ACHN (cell line): ENCODE measurements at places on chromosomes 1 and 21.

- DNase-seq = no peak
These were observed 54.2 kb downstream of the VANGL2 start for GRCh38 chr1:160454371-160455152.

- DNase-seq = peak; percentile 72
These were observed 15.6 kb upstream of the ZMYM6 start for GRCh38 chr1:35047188-35047858.

DNA sequence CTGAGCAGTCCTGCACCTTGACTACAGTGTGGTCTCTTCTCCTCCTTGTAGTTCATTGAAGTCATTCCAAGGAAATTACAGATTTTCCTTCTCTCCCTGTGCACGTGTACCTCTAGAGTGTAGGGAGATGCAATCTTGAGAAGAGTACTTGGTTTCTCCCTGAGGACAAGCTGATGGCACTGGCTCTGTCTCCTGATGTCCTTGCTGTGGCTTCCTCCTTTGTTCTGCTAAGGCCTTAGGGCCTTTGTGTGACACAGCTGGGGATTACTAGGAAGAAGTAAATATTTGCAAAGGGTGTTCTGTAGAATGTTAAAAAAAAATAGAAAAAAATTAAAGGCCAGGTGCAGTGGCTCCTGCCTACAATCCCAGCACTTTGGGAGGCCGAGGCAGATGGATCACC, 66.2 kb upstream of the APOBEC4 start:
- no peak for DNase-seq

DNA sequence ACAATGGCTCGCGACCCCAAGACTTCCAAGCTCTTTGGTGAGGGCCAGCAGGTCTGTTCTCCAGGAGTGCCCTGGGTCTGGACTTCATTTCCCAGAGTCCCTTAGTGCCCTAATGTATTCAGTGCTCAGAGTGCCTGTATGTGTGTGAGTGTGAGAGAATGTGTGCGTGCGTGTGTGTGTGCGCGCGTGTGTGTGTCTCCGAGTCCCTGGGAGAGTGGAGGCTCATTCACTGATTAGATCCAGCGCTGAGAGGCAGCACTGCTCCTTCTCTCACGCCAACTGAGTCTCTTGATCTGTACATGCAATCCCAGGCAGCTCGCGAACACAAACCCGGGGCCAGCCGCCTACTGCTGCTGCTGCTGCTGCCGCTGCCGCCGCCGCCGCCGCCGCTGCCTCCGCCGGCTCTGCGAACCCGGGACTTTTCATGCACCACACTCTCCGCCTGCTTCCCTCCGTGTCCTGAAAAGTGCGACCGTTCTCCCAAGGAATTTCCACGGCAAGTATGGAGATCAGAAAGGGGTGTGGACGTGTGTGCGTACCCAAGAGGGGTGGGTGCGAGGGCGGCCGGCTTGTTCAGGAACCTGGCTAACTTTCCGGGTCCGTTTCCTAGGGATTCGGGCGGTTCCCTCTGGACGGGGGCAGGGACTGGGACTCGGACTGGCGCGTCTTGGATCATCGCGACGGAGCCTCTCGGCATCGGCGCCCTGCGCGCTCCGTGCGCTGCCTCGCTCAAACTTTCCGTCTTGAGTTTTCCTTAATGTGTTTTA, at the start of gene RNF220:
RNF220 (plus strand) TSS at position 225 of the 767 bp plus-strand sequence.
- DNase-seq = peak; percentile 51

GRCh38 chr1:119298687-119299303, 69.8 kb upstream of the HAO2 start:
- no peak for DNase-seq

DNA sequence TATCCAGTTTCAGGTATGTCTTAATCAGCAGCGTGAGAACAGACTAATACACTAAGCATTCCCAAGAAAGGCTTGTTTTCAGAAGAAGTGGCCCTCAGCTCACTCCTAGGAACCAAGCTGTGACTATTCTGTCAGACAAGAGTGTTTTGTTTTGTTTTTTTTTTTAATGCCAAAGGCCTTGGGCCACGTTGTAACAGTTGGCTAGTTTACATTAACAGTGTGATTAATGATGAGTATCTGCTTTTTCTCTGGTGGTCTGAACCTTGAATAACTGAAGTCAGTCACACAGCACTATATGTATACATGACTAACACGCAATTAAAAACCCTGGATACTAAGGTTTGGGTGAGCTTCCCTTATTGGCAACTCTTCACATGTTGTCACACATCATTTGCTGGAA, 21.9 kb downstream of the DPYD start:
- no peak for DNase-seq

DNA sequence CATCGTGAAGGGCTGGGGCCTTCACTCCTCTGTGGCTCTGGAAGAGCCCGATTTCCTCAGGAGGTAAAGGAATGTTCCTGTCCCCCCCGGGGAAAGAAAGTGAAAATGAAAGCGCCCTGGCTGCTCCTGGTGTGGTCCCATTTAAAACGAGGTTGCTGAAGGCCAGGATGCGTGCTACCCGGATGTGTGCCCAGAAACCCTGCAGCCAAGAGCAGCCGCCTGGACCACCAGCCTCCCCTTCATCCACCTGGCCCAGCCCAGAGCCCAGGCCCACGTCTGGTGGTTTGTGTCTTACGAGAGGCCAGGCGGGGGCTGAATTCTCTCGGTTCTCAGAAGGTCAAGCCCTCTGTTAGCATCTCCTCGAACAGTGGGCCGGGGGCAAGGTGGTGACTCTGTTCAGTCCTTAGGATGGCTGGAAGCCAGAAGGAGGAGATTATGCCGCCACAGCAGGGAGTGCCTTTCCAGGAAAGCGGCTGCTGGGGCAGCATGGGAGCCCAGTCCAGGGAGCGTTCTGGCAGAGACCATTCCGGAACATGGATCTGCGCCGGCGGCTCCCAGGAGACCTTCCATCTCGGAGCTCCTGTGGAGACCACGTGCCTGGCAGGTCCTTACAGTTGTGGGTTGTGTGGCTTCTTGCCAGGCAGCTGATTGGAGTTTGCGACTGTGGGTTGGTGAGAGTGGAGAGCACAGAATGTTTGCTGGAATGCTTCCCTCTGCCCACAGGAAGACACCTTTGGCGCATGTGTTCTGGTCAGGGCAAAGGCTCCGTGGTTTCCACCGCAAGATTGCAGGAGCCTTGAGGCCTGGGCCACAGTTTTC, 1.4 kb downstream of the GUK1 start:
- peak; percentile 80 for DNase-seq

- peak; percentile 70 for DNase-seq
These were observed at the start of gene ZNF436 for GRCh38 chr1:23369335-23370013. Gene ZNF436, minus strand, starts transcription at chr1:23369836. Its CDS starts 1,831 bp downstream, at chr1:23368005.

DNA sequence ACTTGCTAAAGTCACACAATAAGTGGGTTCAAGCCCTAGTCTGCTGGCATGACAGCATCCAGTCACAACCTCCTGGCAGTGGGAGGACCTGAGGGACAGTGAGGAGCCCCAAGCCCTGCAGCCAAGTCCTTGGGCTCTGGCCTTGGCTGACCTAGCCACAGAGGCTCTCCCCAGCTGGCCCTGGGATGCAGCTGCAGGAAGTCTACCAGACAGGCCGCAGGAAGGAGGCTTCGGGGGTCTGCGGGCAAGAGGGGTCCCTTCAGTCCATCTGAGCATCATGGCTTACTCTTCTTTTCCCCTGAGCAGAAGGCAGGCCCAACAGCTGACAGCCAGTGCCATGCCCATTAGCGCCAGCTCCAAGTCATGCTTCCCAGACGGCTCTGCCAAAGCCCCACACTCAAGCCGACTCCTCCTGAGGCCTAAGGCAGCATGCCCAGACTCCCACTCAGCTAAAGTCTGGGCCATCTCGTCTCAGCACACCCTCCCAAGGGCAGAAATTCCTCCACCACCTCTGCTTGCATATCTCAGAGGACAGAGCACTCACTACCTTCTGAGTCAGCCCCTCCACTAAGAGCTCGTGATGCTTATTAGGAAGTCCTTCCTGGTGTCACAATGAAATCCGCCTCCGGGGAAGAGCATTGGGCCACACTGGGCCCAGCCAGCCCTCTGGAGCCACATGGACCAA, 20.1 kb downstream of the SLC1A7 start:
- no peak for DNase-seq

DNA sequence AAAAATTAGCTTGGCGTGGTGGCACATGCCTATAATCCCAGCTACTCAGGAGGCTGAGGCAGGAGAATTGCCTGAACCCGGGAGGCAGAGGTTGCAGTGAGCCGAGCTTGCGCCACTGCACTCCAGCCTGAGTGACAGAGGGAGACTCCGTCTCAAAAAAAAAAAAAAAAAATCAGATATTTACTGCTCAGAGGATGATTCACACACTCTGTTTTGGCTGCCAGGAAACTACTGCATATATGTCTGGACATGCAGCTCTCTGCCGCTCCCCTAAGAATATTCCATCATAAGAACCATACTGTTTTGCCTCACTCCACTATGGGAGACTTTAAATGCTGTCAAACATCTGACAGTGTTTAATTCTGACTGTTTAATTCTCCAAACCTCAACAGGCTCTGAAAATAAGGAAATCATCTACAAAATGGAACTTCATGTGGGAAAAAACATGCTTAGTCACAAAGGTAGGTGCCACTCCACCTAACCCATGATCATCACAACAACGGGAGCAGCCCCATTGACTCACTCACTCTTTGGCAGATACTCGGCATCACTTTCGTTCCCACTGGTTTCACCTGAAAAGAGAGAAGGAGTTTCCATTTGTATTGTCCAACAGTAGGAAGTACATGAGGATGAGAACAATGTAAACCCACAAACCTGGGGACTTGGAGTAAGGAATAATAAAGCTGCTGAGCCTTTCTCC, 29.3 kb upstream of the BCAS2 start:
- no peak for DNase-seq

GRCh38 chr1:115939455-115939854, 36.9 kb upstream of the SLC22A15 start:
- DNase-seq = no peak

GRCh38 chr1:111852261-111852721, 96.6 kb downstream of the DDX20 start:
- DNase-seq = no peak

GRCh38 chr1:10794724-10795275, 1.6 kb downstream of the CASZ1 start:
- DNase-seq = peak; percentile 22

- no peak for DNase-seq
These were observed 15.9 kb downstream of the ERRFI1 start for GRCh38 chr1:8010080-8010664.

GRCh38 chr1:31624309-31624708, 6.8 kb downstream of the HCRTR1 start:
- no peak for DNase-seq

GRCh38 chr1:109290998-109291397, 8.1 kb upstream of the PSRC1 start:
- no peak for DNase-seq

- no peak for DNase-seq
These were observed 142.9 kb downstream of the DHRS3 start for GRCh38 chr1:12475101-12475500.

GRCh38 chr21:31898933-31899630, 26.3 kb downstream of the HUNK start:
- no peak for DNase-seq

DNA sequence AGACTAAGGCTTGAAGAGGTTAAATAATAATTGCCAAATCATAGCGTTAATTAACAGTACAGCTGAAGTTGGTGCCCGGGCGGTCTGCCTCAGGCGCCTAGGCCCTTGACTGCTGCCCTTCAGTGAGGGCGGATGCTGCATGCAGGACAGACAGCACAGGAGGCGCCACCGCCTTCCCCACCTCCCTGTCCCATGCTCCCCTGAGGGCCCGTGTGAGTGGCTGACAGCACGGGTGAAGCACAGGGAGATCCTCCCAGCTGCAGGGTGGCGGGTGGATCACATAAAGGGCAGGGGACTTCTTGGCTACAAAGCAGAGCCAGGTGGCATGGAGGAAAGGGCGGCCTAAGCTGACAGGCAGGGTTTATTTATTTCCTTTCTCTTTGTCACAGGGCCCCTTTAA, 49.1 kb downstream of the DDX20 start:
- no peak for DNase-seq

DNA sequence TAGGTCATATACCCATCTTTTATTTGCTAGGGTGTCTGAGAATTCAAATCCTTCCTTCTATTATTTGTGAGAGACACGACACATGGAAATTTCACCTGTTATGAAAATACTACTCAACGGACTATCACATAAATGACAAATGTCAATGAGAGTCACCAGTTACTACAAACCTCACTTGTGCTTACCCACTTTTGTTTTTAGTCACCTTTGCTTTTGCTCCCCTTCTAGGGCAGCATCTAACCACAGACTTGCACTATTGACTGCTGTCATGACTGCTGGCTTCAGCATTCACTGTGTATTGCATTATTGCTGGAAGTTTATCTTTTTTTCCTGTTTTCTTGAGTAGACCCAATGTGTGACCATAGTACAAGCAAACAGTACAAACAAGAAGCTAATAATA, 1048.0 kb downstream of the PLA2G4A start:
- no peak for DNase-seq

GRCh38 chr1:241998412-241998921, 431 bp downstream of the MAP1LC3C start:
- peak; percentile 94 for DNase-seq

- no peak for DNase-seq
These were observed 109.6 kb downstream of the PLPP3 start for GRCh38 chr1:56469640-56470371.

DNA sequence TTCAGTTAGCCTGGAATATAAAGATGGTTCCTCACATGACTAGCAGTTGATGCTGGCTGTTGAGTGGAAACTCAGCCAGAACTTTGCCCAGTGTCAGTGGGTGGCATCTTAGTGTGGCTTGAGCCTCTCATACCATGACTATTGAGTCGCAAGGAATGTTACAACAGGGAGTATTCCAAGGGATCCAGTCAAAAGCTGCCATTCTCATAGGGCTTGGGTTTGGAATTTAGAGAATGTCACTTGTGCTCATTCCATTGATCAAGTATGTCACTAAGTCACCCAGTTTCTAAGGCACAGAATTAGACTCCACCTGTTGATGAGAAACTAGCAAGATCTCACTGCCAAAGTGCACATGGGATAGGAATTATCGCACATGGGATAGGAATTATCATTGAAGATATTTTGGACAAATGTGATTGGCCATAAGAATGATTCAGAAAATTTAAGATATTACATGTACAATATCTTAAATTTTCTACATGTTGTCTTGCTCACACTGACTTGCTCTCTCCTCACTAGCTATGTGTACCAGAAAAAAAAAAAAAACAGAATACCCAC, 1290.7 kb upstream of the ADGRL2 start:
- DNase-seq = peak; percentile 70

DNA sequence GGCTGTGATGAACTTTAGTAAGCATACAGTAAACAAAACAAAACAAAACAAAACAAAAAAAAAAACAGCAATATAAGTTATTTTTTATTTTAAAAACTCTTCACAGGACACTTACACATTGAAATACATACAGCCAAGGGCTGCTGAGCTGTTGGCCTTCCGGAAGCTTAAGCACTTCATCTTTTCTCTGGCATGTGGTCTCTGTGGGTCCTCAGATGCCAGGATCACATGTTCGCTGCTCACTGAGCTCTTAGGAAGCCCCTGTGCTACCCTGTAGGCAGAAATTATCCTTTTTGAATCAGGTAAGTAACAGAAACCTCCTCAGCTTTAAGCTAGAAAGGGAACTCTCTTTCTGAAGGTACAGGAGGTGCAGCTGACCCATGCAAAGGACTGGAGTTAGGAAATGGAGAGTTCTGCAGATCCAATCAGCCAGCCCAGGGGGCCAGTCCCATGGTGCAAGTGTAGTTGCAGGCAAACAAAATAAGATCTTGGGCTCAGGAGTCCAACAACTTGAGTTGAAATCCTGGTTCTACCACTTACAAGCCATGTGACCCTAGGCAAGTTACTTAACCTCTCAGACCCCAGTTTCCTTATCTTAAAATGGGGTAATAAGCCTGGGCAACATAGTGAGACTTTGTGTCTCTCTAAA, 22.4 kb upstream of the MED18 start:
- DNase-seq = no peak

GRCh38 chr1:94745742-94746141, 74.4 kb upstream of the SLC44A3 start:
- no peak for DNase-seq

GRCh38 chr1:210978974-210979354, 155.0 kb downstream of the KCNH1 start:
- peak; percentile 35 for DNase-seq
